ENCODE measurements at places on chromosomes 5 and 9.

DNA sequence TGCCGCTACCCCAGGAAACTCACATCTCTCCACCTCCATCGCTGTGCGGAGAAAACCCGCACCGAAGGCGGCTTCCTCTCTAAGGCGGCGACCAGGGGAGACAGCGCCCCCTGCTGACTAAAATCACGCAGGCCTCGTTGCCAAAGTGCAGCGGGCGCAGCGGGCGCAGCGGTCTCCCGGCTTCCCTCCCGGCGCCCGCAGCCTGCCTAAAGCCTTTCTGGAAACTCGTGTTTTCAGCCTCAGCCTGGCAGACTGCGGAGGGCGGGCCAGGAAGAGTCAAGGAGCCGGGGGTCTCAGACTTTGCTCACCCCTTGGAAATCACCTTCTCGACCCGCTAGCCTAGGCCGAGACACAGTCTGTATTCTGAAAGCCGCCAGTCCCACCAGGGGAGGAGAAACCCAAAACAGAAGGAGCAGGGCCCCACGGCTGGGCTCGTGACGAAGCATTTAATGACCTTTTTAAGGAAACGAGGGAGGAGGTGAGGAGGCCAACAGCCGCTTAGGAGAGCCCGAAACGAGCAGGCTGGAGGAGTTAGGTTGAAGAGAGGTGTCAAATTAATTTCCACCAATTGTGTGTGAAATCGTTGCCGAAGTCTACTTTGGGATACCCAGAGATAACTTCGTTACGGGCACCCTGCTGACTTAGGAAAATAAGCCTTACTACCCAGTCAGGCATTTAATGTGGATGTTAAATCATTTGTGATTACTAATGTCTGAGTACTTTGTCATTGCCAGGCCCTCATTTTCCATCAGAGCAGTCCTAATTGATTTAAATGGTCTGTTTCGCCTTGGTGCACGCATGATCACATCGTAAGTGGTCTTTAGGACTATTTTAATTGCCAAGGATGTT lies 7.3 kb upstream of the FOXB2 start:
- peak; percentile 48 for DNase-seq

DNA sequence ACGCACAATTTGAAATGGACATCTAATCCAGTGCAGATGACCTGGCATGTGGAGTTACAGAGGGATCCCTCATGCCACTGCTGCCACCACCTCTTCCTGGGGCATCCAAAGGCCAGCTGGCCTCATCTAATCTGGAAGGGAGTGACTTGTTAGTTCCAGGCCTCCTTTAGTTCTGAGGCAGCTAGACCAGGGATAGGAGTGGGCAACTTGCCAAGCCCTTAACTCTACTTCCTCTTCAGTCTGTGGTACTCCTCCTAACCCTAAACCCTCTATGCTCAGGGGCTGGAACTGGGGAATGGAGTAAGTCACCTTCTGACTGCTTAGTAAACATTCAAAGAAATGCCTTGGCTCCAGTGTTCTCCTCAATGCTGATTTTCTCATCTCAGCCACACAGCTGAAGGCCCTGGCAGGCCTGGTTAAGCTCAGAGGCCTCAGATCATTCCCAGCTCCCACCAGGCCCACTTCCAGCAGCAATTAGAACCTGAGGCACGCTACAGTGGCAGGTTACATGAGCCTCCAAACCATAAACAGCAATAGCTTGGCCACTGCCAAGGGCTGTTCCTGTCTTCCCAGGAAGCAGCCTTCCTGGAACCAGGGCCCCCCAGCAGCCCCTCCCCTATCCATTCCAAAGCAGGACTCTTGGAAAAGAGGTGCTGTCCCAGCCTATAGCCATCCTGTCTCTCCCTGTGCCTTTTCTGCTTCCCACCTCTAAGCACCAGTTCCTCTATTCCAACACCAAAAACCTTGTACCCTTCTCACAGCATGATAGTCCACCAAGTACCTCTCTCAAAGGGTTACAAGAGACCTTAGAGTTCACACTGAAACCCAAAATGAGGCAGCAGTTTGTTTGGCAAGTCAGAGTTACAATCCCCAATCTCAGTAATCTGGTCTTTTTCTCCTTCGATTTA lies 2.0 kb downstream of the EIF4EBP3 start:
- DNase-seq, result no peak

DNA sequence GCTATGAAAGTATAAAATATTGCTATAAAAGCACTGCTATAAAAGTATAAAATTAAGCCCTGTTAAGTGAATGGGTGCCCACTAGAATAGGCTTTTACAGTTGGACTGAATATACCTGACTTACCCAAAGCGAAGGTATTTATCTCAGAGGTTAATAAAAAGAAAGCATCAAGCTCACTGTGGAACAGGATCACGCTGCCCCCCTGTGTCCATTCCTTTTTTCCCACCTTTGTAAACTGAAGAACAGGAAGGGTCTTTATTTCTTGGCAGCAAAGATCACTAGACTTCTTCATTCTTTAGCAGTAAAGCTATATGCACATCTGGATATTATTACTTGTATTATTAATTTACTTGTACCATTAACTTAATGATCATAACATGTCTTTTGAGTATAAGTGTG lies 22.1 kb upstream of the PLPP6 start:
- DNase-seq, result peak; percentile 52

DNA sequence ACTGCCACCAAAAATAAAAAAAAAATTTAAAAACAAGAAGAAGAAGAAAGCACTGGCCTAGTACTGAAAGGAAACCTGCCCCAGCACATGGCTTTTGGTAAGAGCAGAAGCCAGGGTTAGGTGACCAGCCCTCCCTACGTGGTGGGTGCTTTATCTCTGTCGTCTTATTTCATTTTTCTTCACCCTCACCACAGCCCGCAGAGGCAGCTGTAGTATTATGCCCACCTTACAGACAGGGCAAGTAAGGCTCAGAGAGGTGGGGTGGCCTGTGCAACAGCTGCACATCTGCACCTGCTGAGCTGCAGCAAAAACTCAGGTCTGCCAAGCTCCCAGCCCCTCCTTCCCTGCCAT lies 140.8 kb upstream of the LMX1B start:
- no peak for DNase-seq

GRCh38 chr5:99955962-99956361 lies 579.2 kb upstream of the FAM174A start:
- no peak for DNase-seq

- DNase-seq, result no peak
Measured at GRCh38 chr9:99860266-99860665, 38.6 kb downstream of the NR4A3 start.

DNA sequence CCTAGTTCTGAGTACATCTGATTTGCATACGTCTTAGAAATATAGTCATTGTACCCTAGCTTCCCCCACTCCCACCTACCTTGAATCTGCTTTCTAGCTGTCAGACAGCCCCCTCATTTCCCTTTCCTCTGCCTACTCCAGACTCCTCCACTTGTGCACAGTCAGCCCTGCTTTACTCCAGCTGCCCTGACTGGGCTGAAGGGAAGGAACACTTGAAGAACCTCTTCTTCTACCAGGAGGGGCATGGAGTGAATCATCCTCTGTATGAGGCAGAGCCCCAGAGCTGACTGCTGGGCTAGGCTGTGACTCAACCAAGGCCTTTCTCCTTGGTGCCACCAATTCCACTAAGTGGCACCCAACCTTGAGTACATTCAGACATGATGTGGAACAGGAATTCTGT lies 18.1 kb upstream of the ZFR start:
- DNase-seq, result no peak

GRCh38 chr5:177023303-177023664 lies 788 bp downstream of the ZNF346 start:
- DNase-seq, result no peak

DNA sequence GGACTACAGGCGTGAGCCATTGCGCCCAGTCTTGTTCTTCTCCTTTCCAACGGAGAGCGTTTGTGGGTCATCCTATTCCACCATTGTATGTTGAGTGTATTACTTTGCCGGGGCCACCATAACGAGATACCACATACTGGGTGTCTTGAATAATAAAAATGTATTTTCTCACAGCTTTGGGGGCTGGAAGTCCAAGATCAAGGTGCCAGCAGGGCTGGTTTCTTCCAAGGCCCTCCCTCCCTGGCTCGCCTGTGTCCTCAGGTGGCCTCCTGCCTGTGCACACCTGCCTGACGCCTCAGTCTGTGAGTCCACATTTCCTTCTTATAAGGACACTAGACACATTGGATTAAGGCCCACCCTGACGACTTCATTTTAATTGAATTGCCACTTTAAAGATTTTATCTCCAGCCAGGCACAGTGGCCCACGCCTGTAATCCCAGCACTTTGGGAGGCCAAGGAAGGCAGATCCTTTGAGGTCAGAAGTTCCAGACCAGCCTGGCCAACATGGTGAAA lies 175.1 kb downstream of the C9orf50 start:
- no peak for DNase-seq

DNA sequence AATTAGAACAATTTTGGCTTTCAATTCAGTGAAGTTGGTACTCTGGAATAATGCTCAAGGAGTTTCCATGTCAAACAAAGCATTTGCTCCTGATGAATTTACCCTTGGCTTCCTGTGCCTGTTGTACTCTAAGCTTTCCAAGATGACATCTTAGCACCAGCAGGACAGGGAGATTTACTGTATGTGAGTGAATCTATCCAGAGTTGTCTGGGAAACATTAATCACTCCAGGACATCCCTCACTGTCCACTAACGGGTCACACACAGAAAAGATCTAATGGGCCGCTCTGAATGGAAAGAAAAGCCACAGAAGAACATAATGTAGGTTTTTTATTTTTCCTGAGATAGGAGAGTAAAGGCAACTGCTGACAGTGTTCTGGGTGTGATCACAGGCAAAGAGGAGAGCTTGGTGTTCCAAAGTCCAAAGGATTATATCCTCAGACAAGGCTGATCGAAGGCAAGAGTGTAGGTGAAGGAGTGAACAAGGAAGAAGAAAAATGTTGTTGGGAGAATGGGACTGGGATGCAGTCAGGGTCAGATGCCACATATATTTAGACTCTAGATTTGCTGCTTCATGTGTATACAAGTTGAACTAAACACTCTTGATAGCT lies 167.7 kb upstream of the RPS23 start:
- no peak for DNase-seq

GRCh38 chr5:90590-91547 lies 1.1 kb upstream of the PLEKHG4B start:
- DNase-seq, result no peak

DNA sequence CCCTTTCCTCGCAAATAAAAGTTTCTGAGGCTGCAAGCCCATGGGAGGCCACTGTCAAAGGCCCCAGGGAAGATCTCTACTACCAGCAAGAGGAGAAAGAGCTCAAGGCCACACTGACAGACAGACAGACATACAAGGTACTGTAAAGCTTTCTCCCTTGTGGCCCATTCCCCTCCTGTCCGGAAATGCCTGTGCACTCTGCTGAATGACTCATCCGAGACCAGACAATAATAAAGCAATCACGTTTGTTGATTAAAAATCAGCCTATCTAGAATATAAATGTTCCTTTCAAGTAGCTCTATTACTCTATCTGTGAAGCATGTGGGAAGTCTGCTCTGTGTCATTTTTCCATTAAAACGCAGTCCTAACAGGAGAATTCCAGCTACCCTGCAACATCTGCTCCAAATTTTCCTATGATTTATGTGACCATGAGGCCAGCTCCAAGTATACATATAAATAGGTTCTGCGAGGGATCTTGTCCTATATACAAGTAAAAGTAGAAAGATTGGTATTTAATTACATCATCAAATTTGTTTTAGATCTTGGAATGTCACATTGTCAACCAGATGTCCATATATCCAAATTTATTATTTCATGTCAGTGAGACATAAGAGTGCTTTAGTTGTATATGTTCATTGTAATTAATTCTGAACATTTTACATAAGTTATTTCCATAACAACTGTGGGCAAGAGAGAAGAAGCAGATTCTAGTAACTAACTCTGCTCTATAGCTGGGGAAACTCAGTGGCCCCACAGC lies 34.7 kb upstream of the TGFBI start:
- DNase-seq, result no peak

DNA sequence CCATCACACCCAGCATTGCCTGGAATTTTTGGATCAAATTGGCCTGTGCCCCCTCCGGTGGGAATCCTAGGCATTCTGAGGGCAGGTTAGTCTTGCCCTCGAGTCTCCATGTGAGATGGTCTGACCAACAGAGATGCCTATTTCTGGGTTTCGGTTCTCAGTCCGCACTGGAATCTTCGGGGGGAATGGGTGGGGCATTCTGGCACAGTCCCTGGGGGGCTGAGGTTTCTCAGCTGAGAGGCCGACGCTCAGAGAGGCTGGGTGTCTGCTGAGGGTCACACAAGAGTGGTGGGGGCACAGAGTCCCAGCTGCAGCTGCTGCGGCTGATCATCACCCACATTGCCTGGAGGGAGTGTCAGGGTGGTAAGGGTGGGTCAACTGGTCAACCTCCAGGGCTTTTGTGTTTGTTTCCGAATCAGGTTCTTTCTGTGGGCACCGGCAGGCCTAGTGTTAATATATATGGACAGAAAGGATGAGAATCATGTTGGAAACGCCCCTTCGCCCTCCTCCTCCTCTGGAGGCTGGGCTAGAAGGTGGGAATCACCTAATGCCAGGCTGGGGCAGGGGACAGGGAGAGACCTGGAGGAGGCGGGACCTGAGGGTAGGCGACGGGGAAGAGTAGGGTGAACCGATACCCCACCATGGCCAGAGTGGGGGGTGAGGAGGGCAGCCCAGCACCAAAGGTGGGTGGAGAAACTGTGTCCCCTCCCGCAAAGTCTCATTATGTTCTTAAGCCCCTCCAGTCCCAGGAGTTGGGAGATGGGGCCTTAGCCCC lies 149.5 kb upstream of the PHYKPL start:
- no peak for DNase-seq

- no peak for DNase-seq
Measured at GRCh38 chr5:2757563-2758351, 6.3 kb upstream of the IRX2 start.

DNA sequence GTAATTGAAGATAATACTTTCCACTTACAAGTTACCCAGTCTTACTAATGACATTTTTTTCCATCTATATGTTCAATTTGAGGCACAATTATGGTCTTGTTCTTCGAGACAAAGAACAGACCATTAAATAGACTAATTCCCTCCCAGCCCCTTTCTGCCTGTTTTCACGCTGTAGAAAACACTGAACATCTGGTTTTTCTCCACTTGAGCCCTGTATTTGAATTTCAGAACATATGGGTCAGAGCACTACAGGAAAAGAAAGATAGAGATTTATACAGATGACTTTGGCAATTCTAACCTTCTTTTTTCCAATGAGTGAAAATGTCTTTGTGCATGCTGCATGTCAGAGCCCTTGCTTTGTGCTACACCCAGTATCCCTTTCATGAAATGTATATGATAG lies 506.9 kb downstream of the LRRC70 start:
- DNase-seq, result no peak

- no peak for DNase-seq
Measured at GRCh38 chr9:113179839-113180238, 29.0 kb downstream of the SLC31A2 start.

- DNase-seq, result no peak
Measured at GRCh38 chr5:133581918-133582317, 30.4 kb downstream of the FSTL4 start.

All from activated T-cell treated with anti-CD3 and anti-CD28 coated beads, Interleukin-2, amount 50 U/mL, for 1 hour (primary cell).